ENCODE measurements at places on chromosomes 4 and X.

DNA sequence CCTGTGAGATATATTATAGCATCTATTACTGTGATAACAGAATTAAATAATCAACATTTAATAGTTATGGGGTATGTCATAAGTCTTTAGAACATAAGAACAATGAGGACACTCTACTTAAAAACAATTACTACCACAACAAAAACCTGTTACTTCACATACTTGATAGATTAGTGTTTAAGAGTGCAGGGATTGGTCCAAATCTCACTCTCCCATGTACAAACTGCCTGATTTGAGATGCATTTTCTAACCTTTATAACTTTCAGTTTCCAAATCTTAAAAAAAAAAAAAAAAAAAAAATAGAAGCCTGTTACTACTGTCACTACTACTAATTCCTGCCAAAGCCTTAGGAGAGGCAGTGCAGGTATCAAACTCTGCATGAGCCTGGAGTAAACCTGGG is 5.6 kb downstream of the PCDH18 start:
- no peak for DNase-seq

GRCh38 chr4:132540797-132541196 is 608.3 kb upstream of the PCDH10 start:
- DNase-seq, result no peak

- no peak for DNase-seq
These were observed 141.3 kb downstream of the MGST2 start for GRCh38 chr4:139806929-139807328.

DNA sequence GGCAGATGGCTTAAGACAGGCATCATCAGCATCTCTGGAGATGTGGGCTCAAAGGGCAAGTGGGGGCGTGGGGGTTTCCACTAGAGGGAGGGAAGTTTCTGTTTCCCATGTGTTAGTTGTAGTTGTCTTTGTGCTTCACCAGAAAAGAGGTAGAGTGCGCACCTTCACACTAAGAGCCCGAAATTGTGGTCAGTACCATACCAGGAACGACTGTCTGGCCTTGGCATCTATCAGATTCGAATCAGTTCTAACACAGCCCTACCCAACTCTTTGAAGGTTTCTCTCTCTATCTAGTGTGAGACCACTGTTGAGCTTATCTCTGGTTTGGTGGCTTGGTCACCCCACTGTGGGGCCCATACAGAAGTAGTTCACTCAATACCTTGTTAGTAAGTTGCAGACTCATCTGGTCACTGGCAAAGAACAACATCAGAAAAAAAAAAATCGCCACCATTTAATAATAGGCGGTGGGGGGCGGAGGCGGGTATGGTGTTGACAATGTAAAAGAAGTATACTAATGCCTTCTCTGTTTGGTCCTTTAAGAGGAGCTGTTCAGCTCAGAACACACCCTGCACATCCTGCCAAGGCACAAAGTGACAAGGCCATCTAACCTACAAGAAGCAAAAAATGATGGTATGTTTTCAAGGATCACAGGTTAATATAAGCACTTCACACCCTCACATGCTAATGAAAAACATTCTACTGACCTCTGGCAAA is 71.1 kb downstream of the NYX start:
- no peak for DNase-seq

Measured in COLO829 (cell line).